Stimulated activated CD4-positive, alpha-beta T cell treated with anti-CD3 and anti-CD28 coated beads, Interleukin-4, amount 100 ng/mL, for 48 hours (primary cell): ENCODE measurements at places on chromosomes 6 and 20.

DNA sequence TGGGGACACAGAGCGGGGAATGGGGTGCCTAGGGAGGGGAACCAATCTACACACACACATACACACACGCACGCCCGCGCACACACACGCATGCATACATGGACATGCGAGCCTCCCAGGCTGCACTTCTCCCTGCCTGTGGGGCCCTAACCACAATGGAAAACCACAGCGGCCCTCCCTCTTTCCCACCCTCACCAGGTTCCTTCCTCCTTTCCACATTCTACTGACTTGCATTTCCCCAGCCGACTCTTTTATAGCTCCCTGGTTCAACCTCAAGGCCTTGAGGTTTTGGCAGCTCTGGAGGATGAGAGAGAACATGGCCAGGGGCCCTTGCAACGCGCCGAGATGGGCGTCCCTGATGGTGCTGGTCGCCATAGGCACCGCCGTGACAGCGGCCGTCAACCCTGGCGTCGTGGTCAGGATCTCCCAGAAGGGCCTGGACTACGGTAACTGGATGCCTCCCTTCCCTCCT, at the start of gene BPI:
Gene BPI, plus strand, starts transcription at position 249 of the 472 bp plus-strand sequence. Its CDS starts 68 bp downstream, at position 317.
- no peak for DNase-seq

DNA sequence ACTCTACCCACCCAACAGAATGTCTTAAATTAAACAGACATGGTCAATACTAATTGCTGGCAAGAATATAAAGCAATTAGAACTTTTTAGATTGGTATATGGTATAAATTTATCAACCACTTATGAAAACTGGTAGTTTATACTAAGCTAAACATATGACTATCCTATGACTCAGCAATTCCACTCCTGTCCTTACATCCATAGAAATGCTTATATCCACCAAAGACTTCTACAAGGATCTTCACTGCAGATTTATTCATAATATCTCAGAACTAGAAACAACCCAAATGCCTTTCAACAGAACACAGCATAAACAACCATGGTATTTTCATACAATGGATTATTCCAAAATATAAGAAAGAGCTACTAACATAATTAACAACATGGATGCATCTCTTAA, 4.6 kb downstream of the ZNF184 start:
- DNase-seq, result no peak

DNA sequence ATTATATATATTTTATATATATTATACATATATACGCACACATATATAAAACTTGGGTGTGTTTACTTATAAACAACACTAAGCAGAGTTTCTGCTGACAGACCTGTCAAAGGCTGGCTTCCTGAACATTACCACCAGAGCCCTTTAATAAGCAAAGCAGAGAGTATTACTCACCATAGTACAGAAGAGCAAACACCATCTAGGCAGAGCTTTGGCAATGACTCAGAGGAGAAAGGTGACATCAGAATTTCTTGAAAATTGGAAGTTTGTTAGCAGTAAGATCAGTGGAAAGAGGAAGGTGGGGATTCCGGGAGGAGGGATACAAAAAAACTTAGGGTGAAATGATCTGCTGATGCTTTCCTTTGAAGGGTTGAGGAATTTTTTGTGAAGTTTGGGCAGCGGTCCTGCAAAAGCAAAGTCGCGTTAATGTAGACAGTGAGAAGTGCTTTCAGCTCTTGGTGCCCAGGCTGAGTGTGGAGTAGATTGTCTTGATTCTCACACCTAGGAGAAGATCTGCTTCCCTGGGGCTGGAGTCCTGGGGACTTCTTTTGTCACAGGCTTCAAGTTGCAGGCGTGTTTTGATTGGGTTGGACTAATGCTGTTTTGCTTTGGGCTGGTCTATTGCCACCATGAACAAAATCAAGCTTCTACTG, 109.6 kb upstream of the BACH2 start:
- no peak for DNase-seq

DNA sequence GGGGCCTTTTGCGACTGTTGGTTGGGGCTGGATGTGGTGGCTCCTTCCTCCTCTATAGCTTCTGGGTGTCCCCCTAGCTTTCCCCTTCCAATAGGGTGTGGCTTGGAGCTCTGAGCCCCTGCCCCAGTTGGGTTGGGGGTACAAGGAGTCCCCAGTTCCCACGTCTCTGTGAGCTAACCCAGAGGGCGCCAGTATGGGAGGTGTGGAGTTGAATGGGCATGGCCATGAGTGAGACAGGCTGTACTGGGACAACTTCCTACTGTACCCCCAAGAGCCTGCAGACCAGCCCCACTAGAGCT, 1.2 kb downstream of the C20orf204 start:
- DNase-seq, result no peak

DNA sequence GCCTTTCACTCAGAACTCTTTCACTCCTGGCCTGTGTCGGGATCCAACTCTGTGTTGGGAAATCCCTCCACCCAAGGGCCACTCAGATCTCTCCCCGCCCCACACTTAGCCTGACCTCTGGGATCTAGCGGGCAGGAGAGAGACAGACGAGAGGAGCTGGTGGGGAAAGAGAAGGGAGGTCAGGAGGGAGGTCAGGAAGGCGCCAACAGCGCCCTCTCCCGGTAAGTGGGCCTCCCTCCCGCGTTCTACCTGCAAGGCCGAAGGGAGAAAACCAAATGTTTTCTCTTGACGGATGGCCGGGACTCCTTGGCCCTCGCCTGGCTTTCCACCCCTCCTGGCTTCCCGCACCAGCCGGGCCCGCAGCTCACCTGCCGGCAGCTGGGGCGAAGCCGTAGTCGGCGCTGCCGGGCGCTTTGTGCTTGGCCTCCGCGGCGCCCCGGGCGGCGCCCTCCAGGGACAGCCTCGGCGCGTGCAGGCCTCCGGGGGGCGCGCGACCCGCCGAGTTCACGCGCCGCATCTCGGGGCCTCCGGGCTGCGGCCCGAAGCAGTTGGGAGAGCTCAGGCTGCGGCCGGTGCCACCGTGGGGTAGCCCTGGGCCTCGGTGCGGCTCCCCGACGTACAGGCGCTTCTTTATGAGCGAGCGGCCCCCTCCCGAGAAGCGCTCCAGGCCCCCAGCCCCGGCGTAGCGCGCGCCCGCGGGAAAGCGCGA, 38.2 kb downstream of the C6orf132 start:
- DNase-seq, result peak; percentile 74

DNA sequence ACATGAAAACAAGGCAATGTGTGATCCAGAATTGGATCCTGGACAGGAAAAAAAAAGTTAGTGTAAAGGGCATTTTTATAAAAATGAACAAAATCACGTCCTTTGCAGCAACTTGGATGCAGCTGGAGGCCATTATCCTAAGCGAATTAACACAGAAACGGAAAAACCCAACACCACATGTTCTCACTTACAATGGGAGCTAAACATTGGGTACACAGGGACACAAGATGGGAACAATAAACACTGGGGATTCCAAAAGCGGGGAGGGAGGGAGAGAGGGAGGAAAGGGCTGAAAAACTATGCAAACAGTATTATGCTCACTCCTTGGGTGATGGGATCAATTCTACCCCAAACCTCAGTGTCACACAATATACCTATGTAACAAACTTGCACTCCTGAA, 91.4 kb upstream of the BTBD3 start:
- DNase-seq, result no peak

DNA sequence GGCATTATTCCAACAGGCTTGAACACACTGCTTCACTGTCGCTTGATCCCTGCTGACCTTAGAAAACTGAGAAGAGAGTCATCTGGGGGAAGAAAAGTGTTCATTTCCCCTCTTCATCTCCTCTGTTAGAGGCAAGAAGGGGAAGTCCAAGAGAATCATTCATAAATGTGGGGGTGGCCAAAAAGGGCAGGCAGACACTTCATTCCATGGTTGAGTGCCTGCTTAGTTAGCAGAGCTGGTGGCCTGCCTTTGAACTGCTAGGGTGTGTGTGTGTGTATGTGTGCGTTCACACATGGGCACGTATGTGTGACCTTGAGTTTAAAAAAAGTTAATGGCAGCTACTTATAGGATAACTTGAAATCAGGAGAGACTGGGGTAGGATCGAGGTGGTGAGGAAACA, 39.4 kb upstream of the RFPL4B start:
- no peak for DNase-seq

DNA sequence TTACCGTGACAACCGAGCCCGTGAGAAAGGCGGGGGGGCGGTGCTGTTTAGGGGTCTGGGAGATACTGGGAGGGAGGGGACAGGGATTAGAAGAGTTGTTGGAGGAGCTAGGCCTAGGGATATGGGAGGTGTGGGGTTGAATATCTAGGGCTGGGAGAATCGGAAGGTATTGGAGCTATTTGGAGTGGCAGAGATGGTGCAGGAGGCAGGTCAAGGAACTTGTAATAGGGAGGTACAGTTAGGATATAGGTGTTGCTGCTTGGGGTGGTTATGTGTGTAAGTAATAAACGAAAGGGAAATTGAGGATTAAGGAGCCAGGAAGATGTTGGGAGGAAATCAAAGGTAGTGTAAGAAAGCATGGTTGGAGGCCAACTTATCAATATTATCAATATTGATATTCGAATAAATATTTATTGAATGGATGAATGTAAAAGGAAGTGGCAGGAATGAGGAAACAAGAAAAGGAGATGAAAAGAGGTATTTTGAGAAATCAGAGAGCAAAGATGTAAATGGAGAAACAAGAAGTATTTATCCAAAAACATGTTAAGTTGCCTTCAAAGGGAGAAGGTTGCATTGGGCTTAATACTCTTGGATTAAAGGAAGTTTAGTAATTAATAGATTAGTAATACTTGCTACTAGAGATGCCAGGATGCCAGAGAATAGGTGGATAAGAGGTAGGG, 602 bp downstream of the PPP1R11 start:
- DNase-seq, result no peak
